Activated naive CD4-positive, alpha-beta T cell treated with anti-CD3 and anti-CD28 coated beads for 36 hours (primary cell): ENCODE measurements at places on chromosomes 4 and X. TPM values are rescaled to one million over a fixed set of nuclear protein-coding genes. Genes with fewer than 3 reads are reported as not detected.

Gene FGF2
- 0.79 TPM for total RNA-seq

Gene TBC1D8B
- total RNA-seq: 1.2 TPM

Gene PHOX2B
- total RNA-seq: not detected

Gene TEX13D
- total RNA-seq: 0.07 TPM

Gene GAGE12F
- not detected for total RNA-seq

Gene CD40LG
- 121 TPM for total RNA-seq

Gene APELA
- not detected for total RNA-seq

Gene HHIP
- total RNA-seq: not detected

GRCh38 chr4:88320224-88320779 lies 35.9 kb upstream of the PPM1K start:
- DNase-seq: no peak

DNA sequence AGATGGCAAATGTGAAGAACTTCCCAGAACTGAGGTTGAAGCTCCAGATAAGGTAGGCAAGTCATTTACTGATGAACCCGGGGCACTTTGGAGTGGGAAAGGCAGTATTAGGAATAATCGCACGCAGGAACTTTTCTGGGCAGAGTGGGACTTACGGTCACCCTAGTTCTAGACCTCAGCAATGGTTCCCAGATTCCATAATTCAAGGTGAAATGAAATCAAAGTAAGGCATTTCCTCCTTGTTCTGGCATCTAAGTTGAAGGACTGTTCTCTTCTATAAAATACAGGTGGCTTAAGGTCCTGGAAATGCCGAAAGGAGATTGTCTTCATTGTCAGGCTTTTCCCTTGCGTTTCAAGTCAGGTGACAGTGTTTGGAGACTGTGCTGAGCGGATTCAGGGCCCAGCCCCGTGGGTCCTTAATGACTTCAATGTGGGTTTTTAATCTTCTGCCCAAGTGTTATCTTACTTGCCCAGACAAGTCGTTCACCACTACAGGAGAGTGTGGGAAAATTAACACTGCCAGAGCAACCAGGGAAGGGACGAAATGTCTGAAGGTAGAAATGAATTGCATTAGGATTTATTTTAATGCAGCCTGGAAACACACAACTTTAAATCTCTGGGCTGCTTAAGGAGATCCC lies 52.1 kb upstream of the STOX2 start:
- DNase-seq: no peak

DNA sequence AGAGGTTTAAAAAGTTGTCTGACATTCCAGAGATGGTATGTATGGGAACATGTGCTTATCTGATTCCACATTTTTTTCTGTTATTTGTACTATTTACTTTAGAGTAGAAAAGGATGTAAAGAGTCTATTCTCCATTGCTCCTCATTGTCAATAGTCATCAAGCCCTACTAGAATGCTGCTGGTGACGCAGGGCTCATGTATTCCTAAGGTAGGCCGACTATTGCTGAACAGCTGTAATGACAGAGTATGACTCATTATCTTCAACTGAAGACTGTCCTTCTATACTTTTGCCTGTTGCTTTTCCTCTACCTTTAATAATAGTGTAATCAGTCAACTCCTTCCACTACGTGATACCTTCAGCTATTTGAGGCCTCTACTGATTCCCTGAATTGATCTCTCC lies 509.1 kb upstream of the NR3C2 start:
- DNase-seq: no peak

DNA sequence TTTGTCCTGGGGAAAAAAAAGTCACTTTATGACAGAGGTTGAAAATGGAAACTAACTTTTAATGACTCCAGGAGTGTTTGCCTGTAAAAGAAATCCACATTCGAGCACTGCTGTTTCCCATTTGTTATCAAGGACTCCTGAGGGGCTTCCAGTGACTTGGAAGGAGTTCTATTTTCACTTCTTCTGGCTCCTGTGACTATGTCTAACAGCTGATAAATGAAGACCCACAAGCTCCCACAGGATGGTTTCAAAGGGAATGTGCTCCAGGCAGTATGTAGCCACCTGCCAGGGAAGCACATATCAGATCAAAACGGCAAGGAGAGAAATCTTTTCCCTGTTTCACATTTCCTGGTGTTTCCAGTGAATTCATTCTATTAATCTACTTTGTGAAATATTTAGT lies 159.8 kb upstream of the FAM241A start:
- DNase-seq: no peak

GRCh38 chrX:134721766-134722532 lies 63.7 kb upstream of the PLAC1 start:
- DNase-seq: no peak

DNA sequence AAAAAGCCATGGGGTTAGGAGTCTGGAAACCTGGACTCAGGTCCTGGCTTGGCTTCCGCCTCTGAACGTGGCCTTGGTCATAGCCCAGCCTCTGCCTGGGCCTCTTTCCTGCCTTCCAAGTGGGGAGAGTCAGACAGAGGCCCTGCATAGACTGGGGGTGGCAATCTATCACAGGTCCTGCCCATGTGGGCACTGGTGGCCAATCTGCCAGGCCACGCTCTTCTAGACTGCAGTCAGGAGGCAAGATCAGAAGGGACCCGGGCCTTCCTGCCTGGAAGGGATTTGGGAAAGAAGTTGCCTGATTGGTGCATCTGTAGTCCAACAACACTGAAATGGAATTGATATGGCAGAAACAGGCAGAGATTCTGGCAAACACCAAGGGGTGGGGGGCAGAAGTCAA lies 46.1 kb downstream of the CNGA2 start:
- DNase-seq: no peak

- DNase-seq: no peak
These were observed 62.0 kb downstream of the AWAT2 start for GRCh38 chrX:69987691-69988090.

DNA sequence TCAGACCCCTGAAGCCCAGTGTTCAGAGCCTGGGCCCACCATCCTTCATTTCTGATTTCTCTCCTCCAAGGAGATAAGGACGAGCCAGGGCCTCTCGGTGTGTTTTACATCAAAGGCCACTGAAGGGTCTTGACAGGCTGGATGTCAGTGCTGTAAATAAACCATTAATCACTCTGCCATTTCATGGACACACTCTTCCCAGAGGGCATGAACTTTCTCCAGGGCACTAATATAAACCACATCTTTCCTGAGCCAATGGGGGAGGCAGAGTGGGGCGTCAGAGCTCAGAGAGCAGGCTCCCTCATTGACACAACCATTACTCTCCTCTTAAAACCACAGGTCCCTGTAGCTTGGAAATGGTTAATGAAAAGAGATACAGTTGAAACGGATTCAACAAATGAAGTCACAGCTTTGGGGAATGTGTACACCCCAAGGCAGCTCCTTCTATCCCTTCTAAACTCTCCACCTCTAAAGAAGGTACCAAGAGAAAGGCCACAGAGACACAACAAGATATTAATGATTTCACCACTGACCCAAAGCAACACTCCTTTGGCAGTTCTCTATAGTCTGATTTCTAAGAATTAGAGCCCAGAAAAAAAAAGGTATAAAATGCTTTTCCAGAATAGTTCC lies 200.6 kb downstream of the CHIC2 start:
- no peak for DNase-seq

DNA sequence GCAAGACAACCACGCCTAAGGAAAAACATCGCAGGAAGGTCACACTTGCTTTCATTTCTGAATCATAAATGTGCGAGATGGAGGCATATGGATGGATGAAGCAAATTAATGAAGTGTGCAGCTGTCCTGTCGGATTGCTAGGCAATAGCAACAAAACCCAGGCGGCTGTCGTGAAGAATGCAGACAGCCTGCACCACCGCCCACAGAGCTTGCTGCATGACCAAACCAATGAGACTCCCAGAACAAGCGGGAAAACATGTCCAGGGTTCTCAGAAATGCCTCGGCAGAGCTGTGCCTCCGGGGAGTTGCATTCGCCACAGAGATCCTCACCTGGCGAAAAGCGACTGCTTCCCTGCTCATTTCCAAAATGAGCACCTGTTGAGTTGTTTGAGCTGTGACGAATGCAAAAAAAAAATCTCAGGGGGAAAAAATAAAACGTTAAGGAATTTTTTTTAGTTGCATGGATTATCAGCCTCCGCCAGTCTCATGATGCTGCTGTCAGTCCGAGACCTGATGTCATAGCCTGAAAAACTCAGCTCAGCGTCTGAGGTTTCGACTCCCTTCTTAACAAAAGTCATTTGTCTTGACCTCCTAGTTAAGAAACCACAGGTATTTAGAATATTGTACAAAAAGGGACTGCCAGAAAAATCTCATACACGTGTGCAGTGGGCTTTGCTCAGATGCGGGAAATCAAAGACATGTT lies 155.5 kb upstream of the MXRA5 start:
- DNase-seq: no peak

- DNase-seq: peak; percentile 4
These were observed 163.8 kb upstream of the KLF8 start for GRCh38 chrX:56068274-56068758.

- DNase-seq: no peak
These were observed 101.0 kb downstream of the HMX1 start for GRCh38 chr4:8770518-8771257.

- no peak for DNase-seq
These were observed 89.1 kb downstream of the TBC1D9 start for GRCh38 chr4:140666889-140667614.

DNA sequence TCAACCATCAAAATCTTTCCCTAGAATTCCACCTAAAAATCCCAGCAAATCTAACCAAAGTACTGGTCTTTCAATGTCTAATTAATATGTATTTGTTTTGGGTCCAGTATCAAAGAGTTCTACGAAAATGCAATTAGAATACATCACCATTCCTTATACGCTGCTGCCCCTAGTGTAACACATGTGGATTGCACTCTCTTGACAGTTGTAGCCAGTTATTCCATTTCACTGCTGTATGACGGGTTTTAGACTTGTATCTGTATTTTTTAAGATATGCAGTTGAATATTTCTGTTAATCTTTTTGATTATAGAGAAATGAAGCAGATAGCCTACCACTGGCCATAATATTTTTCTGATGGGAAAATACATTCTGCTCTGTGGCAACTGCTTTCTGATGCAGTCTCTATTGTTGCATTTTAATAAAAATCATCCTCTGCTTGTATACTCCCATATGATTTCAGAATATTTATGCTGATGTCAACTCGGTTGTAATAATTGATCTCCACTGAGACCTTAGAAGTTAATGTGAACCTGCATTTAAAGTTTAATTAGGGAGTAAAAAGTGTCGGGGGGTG lies 17.1 kb upstream of the PAGE2B start:
- peak; percentile 35 for DNase-seq

DNA sequence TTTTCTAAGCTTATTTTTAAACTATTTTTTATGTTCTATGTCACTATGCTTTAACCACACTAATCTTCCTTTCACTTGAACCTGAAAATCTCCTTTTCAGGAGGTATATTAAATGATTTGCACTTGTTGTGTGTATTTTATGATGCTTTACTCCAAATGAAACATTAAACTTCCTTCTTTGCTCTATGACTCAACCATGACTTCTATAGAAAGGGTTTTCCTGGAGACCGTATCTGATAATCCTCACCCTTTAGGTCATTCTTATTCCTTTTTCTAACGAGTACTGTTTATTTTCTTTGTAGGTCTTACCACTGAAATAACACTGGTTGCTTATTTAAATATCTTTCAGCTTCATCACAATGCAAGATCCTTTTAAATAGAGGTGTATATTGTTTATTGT lies 1163.2 kb downstream of the PCDH18 start:
- DNase-seq: no peak

DNA sequence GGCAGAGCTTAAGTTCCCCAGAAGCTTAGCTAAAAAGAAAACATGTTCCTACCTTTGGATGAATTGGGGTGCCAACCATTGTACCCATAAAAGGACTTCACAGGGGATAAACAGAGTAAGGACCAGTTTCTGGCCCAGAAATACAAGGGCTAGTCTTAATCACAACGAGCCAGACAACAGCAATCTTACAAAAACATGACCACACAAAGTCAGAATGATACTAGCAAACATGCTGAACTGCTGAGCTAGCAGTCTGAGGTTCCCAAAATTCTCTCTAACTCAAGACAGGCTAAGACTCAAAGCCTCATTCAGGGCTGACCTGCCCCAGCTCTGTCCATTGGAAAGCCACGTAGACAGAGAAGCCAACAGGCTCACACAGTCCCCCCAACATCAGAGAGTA lies 40.3 kb downstream of the ATP11C start:
- DNase-seq: no peak

DNA sequence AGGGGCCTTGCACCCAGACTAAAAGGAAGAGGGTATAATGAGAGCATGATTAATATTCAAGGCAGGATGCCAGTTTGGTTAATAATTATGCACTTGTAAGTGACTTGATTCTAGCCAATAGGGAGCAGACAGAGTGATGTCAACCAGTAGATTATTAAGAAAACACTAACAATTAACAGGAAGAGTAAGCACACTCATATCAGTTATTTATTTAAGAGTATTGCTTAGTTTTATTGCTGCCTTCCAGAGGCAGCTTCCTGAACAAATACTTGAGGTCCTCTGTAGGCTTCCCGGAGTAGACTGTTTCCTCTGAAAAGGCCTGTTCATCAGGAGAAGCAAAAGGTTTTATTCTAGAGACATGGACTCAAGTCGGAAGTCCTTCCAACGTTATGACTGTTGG lies 129.1 kb upstream of the AFF2 start:
- no peak for DNase-seq

DNA sequence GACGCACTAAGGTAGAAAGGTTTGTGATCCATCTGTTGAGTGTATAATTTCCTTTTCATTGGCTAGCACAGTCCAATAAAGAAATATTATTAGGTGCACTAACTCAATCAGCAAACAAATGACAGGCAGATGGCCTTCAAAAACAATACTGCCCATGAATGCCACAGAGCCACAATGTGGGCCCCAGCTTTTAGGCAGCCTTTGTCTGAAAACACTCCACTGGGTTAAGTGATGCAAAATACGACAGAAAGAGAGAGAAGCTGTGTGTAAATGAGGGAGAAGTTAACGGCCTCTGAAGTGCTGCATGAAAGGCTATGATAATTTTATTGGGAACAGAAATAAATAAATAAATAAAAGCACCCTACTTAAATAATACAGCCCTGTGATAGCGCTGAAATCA lies 274.6 kb downstream of the NKX6-1 start:
- DNase-seq: no peak

GRCh38 chr4:145824463-145824862 lies 114.2 kb downstream of the ZNF827 start:
- no peak for DNase-seq

- DNase-seq: no peak
These were observed 138.3 kb downstream of the PCDH18 start for GRCh38 chr4:137394018-137394417.

- no peak for DNase-seq
These were observed 544.8 kb upstream of the ADGRL3 start for GRCh38 chr4:60655356-60655755.

GRCh38 chr4:145295122-145295521 lies 114.7 kb upstream of the OTUD4 start:
- DNase-seq: no peak
